Activated B cell treated with CpG ODN at 0.5 μM for 24 hours (primary cell): ENCODE measurements at places on chromosomes 7 and 10. TPM values are rescaled to one million over a fixed set of nuclear protein-coding genes. Genes with fewer than 3 reads are reported as not detected.

DNA sequence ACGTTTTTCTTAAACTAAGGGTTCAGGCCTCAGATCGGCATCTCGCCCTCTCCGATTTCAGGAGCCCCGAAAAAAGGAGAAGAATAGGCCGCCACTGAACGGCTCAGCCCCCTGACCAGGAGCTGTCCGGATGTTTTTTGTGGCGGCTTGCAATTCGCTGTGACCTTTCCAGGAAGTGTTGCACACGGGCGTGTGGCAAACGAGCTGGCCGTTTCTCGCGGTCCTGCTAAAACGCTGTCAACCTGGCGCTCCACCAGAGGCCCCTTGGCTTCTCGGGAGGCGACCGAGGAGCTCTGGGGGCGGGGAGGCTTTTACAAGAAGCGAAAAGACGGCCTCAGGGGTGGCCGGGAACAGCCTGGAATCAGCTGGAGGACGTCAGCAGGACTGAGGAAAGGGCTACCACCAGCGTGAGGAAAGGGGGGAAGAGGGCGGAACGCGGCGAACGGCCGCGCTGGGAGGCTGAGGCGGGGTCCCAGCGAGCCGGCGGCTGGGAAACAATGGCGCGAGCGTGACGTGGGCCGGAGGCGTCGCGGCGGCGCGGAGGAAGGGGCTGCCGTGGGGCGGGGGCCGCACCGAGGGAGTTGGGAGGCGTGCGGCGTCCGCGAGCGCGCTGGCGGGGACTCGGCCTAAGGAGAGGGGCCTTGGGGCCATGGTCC is 493 bp downstream of the NT5C2 start:
- no peaks in the 10 kb centered on the region for H3K27me3 ChIP-seq
- H3K27ac ChIP-seq = peak overlapping the region; percentile 96
- H3K36me3 ChIP-seq = peaks cover 16% of the 10 kb centered on the region
- H3K4me3 ChIP-seq = peak overlapping the region; percentile 99

Gene LIPF
- total RNA-seq = not detected in 2 replicates

GRCh38 chr7:27745064-27745583 is 5.2 kb downstream of the TAX1BP1 start:
- H3K36me3 ChIP-seq = peaks cover 27% of the 10 kb centered on the region
- H3K27me3 ChIP-seq = no peaks in the 10 kb centered on the region
- H3K4me3 ChIP-seq = no peak overlapping the region
- peaks cover 40% of the 10 kb centered on the region for H3K4me1 ChIP-seq
- no peak for DNase-seq

DNA sequence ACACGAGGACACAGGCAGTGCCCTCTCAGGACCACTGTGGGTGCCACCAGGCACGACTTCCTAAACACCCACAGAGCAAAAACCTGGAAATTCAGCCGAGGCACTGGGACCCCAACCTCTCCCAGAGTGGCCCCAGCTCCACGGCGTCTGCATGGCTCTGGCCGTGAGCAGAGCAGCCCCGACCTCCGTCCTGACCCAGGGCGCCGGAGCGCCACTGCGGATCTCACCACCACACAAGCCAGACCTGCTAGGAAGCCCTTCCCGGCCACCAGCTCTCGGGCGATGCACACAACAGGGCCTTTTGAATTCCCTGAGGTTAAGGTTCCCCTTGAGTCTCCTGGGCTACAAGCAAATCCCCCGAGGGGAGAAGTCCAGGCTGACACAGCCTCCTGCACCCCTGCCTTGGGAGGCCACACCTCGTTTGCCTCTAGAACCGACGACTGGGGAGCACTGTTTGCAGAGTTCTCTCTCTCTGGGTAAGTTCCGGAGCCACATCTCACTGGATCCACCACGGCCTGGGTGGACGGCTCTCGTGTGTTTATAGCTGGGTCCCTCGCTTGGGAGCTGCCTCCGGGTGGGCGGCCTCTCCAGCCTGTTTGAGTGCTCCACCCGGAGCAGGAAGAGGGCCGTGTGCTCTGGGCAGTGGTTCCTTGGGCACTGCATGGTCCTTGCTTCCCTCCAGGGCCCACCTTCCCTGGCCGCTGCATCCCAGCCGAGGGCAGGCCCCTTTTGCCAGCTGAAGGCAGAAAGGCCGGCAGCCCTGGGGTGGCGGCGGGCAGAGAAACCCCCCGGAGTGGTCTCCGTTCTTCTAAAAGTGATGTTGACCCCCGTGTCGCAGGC is 15.5 kb upstream of the PSMG3 start:
- DNase-seq = no peak
- H3K27ac ChIP-seq = no peak overlapping the region
- no peak overlapping the region for H3K4me3 ChIP-seq
- peaks cover 1% of the 10 kb centered on the region for H3K27me3 ChIP-seq

GRCh38 chr10:28890121-28890950 is 213.0 kb downstream of the BAMBI start:
- no peak overlapping the region for H3K27ac ChIP-seq
- DNase-seq = no peak
- H3K36me3 ChIP-seq = no peaks in the 10 kb centered on the region
- no peak overlapping the region for H3K4me3 ChIP-seq

- DNase-seq = no peak
- no peaks in the 10 kb centered on the region for H3K27me3 ChIP-seq
- H3K27ac ChIP-seq = no peak overlapping the region
- H3K36me3 ChIP-seq = no peaks in the 10 kb centered on the region
- no peaks in the 10 kb centered on the region for H3K4me1 ChIP-seq
Measured at GRCh38 chr7:158008267-158008666, 579.4 kb downstream of the PTPRN2 start.
